ENCODE measurements at places on chromosomes 7 and 10. TPM values are rescaled to one million over a fixed set of nuclear protein-coding genes. Genes with fewer than 3 reads are reported as not detected.

DNA sequence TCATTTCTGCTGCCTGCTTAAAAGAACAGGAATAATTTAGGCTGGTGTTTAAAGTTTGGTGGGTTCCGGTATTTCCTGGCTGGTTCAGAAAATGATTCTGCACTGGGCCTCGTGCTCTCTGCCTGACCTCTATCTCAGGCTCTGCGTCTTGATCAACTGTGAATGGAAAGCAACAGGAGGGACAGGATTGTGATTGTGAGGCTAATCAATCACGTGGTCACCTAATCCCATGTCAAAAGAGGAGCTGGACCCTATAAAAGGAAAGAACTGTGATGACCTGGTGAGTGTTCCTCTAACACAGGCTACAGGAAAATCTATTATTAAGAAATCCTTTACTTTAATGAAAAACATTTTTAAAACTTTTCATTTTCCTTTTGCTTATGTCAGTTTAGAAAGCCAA is at the start of gene DHX32:
TSS of gene DHX32 (minus strand) at position 101 of the 400 bp plus-strand sequence. CDS start 468 bp downstream, outside the sequence.
- DNase-seq: no peak

ARMC10 gene
- 20.8 TPM for total RNA-seq

DNA sequence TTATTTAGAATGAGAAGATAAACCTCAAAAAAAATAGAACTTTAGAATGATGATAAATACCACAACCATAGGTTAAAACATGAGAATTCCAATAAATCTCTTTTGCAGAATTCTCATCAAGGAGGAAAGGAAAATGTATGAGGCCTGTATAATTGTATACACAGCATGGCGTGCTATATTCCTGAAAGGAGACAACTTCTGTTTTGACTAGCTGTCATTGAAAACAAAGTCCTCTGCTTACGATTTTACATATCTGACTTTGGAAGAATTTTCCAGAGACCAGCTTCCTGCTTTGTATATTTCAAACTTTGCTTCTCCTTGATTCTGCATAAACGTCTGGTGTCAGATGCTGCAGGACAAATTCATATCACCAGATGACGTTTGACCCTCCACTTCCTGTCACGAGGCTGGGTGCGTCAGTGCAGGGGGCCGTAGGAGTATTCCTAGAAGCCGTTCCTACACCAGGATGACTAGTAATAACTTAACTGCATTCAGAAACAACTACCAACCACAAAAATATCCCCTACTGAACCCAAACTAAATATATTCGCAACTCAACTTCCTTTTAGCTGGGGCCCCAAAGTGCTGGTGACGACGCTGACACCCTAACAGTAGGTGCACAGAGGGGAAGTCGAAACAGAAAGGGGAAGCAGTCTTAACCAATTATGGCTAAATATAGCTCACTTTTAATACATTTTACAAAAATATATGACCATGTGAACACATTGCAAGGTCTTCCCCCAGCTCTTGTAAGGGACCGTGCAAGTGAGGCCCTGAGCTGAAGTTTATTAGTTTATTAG is 178.6 kb upstream of the INHBA start:
- DNase-seq: peak; percentile 40

GRCh38 chr7:15778191-15778590 is 91.7 kb upstream of the MEOX2 start:
- no peak for DNase-seq

GRCh38 chr7:133845005-133845404 is 282.1 kb upstream of the LRGUK start:
- DNase-seq: no peak

DNA sequence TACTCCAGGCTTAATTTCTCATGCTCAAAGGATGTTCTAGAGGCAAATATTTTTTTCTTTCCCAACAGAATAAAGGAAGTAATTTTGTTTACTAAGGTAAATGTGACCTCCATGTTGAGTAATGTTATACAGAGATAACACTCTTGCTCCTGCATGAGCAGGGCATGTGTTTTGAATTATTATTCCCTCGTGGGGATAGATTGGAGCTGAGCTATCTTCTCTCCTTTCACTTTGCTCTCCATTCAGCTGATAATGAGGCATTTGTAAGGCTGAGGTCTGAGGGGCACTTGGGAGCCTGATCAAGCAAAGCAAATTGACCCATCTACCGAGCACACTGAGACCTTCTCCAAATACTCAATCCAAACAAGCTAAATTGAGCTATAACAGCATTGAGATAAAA is 50.7 kb upstream of the GHITM start:
- DNase-seq: no peak

CEP41 gene
- total RNA-seq: 3.1 TPM

GRCh38 chr10:60707841-60708240 is 70.4 kb upstream of the CDK1 start:
- DNase-seq: no peak

DNA sequence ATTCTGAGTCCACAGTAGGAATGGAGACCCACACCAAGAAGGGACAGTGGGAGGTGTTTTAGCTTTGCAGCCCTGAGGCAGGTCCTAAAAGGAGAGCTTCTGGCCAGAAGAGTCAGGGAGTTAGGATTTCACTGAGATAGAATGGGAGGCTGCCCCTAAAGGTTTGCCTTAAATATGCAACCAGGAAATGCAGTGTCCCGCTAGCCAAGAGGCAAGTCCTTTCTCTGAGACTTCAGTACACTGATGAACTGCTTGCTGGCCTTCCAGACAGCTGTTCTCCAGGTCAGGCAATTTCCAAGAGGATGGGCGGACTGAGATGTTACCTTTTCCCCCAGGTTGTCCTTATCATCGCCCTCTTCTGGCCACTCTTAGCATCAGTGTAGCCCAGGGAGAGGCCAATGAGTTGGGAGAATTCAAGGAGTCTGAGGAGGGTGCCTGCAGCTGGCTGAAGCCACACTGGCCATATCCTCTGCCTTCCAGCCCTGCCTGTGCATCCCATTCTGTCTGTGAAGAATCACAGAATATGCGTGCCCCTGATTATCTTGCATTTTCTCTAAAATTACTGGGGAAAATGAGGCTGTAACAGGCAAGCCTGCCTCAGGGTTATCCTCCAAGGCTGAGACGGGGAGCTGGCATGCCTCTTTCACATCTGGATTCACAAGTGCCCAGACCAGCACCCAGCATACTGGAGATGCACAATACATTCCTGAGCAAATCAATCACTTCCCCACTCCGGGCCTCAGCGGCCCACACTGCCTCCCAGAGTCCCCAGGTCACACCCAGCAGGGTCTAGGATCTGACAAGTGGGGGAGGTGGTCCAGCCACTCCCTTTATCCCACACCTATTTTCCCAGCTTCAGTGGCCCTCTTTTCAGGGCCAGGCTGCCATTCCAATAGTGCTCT is 2.4 kb downstream of the TLL2 start:
- no peak for DNase-seq

All from heart right ventricle (tissue), 16 donors.